ENCODE measurements at places on chromosomes 6 and 20.

GRCh38 chr6:105759946-105760345 lies 326.2 kb upstream of the PRDM1 start:
- DNase-seq, result peak; percentile 75

GRCh38 chr6:154164397-154164796 lies 125.4 kb downstream of the OPRM1 start:
- DNase-seq, result peak; percentile 85

GRCh38 chr6:26331218-26332073 lies 33.6 kb upstream of the BTN3A2 start:
- DNase-seq, result peak; percentile 71

DNA sequence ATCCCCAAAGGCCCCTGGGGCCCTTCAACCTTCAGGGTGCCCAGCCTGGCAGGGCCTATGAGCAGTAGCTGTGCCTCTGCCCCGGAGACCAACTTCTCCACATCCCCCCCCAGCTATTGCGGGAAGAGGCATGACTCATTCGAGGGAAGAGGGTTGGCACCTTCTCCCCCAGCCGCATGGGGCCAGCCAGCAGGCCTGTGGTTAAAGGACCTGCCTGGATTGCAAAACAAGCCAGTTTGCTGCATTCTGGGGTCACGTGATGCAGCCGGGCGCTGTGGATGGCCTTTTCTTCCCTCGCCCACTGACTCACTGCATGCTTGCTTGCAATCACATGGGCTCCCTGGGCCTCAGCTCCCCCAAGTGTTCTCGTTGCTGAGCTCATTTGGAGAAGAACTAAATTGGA lies 182.5 kb downstream of the MAFB start:
- DNase-seq, result peak; percentile 98

GRCh38 chr6:36029464-36029863 lies 1.9 kb downstream of the MAPK14 start:
- DNase-seq, result peak; percentile 91

DNA sequence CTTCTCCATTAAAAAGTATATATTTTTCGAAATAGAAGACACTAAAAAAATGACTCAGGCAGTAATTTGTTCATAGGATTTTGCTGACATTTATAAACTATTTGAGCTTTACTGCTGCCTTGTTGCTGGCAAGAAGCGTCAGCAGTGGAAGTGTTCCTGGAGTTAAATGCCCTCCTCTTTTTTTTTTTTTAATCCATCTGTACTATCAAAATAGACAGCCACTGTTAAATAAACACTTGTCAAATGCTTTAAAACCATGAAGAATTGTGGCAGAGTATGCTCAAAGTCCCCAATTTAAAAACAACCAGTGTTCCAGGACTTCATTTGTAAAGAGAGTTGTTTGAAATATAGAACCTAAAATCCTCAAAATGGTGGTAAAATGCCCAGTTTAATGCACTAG lies 253.8 kb downstream of the NKAIN2 start:
- DNase-seq, result no peak

GRCh38 chr20:17676378-17676759 lies 5.7 kb downstream of the RRBP1 start:
- DNase-seq, result no peak

GRCh38 chr6:72367439-72367838 lies 254.4 kb upstream of the KCNQ5 start:
- DNase-seq, result no peak

DNA sequence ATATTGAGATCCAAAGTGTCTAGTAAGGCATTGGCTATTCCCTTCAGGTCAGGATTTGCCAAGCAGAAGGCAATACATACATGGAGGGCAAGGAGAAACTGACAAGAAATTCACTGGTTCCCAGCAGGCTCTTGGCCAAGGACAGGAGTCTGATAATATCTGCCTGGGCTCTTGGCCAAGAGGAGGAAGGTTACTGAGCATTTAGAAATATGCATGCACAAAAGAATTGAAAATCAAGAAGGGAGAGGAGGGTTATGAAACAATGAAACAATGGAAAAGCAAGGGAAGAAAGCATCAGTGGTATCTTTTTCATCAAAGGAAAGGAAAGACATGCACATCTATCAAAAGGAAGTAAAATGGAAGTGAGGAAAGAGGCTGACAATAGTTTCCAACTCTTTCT lies 42.4 kb downstream of the ARHGAP18 start:
- DNase-seq, result peak; percentile 86

DNA sequence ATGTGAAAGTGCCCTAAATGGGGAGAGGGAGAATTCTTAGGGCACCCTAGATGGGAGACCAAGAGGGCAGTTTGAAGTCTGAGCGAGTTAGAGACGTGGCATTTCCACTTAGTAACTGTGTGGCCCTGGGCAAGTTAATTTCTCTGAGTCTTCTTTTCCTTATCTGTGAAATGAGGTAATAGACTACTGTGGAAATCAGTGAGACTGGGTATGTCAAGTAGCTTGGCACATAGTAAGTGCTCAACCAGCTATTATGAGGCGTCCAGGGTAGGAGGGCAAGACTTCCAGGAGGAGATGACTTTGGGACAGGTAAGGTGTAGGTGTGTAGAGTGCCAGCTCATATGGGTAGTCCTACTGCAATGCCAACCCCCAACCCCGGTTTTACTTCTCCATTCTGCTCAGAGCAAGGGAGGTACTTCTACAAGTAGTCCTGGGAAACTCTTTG lies 770 bp downstream of the KIF3B start:
- peak; percentile 28 for DNase-seq

DNA sequence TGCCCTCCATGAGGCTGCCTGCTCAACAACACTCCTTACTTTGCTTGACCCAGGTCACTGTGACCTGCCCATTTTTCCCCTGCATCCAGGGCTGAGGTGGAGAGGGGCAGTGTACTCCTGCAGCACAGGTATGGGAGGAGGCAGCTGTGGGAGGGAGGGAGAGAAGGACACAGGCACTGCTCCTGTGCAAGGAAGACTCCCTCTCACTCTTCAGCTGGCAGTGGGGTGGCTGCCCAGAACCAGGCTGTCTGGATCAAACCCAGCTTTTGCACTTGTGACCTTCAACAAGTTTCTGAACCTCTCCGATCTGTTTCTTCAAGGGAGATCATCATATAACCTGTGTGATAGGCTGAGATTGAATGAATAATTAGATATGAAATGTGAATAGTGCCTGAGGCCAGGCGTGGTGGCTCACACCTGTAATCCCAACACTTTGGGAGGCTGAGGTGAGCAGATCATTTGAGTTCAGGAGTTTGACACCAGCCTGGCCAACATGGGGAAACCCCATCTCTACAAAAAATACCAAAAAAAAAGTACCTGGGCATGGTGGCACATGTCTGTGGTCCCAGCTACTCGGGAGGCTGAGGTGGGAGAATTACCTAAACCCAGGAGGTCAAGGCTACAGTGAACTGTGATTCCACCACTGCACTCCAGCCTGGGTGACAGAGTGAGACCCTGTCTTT lies 14.1 kb downstream of the TGIF2 start:
- DNase-seq, result no peak

DNA sequence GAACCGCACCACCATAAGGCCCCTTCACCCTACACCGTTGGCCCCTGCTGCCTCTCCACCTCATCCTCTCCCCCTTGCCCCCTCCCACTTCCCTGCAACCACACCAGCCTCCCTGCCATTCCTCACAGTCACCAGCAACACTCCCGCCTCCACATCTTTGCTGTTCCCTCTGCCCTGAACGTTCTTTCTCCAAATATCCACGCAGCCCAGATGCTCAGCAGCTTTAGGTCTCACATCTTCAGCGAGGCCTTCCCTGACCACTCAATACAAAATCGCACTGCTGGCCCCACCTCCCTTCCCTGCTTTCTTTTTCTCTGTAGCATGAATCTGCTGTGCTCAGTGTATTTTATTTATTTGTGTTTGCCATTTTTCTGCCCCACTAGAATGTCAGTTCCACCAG lies 20.5 kb downstream of the ITPR3 start:
- no peak for DNase-seq

DNA sequence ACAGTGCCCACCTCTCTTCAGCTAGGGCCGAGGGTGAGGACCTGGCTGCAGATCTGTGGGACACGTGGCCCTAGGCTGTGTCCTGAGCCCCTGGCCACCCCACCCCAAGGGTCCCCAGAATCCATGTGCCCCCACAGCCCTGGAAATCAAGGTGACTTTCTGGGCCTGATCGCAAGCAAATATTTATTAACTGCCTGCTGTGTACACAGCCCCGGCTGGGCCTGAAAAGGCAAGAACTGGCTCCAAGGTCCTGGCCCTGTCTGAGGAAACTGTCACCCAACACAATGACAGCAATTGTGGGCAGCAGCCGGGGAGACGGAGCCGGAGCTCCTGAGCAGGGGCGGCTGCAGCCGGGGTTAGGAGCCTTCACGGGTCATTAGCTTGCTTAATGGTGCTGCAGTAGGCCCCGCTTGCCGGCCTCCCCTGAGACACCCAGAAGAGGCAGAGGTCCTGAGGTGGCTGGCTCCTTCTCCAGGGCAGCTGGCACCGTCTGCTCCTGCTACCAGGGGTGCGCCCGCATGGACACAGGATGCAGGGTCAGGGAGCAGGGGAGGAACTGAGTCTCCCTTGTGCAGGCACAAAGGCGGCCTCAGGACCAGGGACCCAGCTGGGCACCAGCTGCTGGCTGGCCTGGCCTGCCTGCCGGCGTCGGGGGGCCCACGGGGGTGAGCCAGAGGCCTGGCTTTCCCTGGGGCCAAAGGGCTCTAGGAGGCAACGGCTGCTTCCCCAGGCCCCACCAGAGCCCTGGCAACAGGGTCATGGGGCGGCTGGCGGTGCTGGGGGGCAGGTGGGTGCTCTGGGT lies 24.1 kb downstream of the NPEPL1 start:
- no peak for DNase-seq

- DNase-seq, result peak; percentile 36
Measured at GRCh38 chr6:15539722-15540270, 123.0 kb downstream of the DTNBP1 start.

DNA sequence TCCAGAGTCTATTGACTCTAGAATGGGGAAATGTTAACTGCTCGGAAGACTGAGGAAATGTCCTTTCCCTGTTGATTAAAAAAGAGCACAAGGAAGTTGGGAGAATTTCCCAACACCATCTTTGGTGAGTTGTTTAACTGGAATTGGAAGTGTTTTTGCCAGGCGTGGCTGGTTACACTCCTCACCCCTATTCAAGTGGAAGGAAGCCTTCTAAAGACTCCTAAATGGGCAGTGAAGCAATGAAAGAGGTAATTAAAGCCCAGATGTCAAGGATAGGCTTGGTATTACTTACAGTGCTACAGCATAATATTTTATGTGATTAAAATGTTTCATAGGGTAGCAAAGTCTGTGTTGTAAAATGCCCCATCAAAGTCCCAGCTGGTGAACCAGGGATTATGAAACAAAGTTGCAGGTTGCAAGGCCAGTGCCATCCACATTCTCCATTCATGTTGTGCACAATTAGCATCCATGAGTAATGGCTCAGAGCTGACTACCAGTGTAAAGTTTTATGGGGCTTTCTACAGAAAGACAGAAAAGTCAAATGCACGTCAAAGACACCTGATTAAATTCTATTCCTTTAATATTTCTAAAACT lies 52.6 kb downstream of the BTBD3 start:
- no peak for DNase-seq

DNA sequence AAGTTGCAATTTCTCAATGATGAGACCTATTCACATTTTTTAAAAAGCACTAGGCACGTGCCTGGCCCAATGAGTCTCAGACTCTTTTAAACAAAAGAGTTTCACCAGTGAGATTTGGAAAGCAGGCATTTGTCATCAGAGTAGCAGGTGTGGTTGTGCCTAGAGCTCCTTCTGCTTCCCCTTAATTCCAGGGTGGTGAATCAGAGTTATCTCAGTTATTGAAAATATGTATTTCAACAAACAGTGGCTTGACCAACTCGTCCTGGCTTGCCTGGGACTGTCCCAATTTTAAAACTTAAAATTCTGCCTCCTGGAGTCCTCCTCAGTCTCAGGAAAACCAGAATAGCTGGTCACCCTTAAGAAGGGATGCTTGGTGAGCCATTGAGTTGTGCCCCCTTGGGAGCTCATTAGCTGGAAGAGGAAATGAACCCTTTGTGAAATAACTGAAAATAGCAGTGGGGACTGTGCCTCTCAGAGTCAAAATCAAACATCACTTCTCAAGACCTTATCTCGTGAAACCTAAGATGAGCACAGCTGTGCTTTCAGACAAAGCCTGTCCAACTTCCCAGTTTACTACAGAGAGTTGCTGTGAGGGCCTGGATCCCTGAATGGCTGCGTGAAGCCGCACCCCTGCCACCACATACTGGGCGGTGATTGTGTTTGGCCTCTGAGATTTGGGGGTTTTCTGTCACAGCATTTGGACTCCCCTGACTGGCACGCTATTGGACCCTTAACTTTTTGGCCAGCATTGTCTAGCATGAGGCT lies 116.3 kb downstream of the ANKRD60 start:
- DNase-seq, result peak; percentile 73

DNA sequence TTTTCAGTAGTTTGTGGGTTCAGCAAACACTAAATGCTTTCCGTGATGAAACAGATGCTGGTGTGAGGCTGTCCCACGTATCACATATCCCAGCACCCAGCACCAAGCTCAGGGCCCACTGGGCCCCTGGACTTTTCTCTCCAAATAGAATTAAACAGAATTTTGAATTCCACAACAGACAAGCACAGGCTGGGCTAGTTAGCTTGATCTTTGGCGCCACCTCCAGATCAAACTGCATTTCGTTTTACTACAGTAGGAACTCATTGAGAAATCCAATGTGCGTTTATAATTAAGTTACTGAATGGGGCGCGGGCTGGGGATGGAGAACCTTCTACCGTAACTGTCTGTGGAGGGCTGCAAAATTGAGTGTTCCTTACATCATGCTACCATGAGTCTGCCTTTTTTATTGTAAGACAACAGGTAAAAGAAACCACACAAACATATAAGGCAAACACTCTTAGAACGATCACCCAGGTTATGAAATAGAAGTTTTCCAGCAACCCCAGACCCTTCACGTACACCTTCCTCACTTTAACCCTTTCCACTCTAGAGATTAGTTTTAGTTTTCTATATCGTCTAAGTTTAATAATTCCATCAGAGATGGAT lies 107.8 kb downstream of the ZFP64 start:
- peak; percentile 73 for DNase-seq

- no peak for DNase-seq
Measured at GRCh38 chr6:5098501-5099270, 13.5 kb downstream of the PPP1R3G start.

DNA sequence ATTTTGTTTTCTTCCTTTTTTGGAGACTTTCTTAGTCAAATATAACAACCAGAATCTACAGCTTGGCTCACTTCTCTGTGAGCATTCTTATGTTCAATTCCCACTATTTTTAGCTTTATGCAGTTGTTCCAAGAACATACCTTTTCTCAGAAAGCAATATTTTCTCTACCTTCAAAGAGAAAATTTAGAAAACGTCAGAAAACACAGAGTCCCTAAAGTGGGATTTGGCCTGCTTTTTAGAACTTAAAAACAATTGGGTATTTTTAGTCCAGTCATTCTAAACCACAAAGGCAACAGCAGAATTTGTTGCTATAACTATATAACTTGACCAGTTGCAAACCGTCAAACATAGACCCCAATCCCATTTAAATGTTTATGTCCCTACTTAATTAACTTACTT lies 133.1 kb downstream of the MOXD1 start:
- DNase-seq, result no peak

Measured in iris pigment epithelial cell (primary cell).